Fibroblast of skin of right quadriceps (primary cell): ENCODE measurements at places on chromosomes 5 and 9.

- no peak for DNase-seq
These were observed 25.1 kb upstream of the MELK start for GRCh38 chr9:36547598-36547997.

GRCh38 chr5:135761746-135762145, 72.7 kb upstream of the SLC25A48 start:
- DNase-seq = no peak

GRCh38 chr5:29853711-29854220, 1339.7 kb upstream of the CDH6 start:
- DNase-seq = no peak

- no peak for DNase-seq
These were observed 40.7 kb upstream of the HNRNPA0 start for GRCh38 chr5:137794863-137795262.

DNA sequence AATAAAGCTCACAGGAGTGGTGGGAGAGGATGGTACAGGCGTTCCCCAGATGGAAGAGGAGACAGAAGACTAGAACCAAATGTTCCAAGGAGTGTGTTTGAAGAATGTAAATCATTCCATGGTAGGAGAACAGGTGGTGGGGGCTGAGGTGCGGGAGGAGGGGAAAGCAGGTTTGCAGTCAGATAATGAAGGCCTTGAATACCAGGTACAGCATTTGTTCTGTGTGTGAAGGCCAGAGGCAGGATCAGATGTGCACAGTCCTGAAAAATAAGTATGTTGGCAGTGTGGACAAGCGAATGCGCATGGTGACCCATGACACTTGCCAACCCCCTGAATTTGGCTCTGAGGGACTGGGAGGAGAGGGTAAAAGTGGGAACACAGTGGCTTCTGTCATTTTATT, 59.9 kb upstream of the ALDH1B1 start:
- no peak for DNase-seq

DNA sequence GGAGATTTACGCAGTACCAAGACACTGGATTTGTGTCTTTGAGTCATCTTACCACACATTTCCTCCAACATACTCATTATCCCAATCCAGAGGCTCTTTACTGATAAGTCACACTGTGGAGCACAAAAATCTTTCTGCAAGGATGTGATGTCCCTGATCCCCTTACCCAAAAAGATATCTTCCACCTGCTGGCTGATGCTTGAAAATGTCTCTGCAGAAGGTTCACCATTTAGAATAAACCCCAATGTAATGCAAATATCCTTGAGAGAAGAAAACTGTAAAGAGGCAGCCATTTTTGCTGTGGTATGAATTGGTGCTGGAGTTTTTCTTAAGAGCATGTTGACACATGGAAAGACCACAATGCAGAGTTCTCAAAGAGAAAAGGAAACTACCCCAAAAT, 65.7 kb upstream of the RORB start:
- DNase-seq = peak; percentile 10

DNA sequence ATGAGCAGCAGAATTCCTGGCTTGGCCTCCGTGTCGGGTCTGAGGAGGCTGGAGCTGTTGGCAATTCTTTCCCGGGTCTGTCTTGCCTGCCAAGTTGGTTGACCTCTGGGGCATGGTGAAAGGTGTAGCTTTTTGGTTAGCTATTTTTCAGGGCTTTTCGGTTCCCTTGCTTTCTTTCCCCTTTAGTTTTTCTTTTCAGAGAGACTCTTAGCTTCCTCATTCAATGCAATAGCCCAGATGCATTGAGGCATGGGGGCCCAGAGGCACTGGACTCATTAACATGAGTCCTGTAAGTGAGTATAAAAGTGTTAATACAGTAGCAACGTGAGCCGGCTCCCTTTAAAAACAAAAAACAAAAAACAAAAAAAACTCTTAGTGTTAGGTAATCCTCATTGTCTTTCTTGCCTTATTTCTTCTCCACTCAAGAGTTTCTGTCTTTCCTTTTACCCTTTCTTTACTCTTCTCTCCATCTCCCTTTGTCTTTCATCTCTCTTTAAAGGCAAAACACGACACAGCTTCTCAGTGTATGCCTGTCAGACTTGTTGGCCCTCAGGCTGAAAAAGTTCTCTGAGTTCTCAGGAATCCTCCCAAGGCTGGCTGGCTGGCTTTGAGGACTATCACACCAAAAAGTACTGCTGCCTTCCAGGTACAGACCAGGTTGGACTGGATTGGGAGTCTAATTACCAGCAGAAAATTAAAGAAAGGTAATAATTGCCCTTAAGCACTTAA, 289.9 kb upstream of the TUT7 start:
- DNase-seq = no peak

- no peak for DNase-seq
These were observed 48.9 kb upstream of the SPIN1 start for GRCh38 chr9:88339317-88339716.

DNA sequence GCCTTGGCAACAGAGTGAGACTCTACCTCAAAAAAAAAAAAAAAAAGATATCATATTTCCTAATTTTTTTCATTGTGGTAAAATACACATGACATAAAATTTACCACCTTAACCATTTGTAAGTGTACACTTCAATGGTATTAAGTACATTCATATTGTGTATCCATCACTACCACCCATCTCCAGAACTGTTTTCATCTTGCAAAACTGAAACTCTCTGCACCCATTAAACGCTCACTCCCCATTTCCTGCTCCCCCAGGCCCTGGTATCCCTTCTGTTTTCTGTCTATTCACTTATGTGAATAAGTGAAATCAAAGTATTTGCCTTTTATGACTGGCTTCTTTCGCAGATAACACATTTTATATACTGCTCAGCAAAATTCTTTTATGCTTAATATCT, 12.8 kb downstream of the LRRC8A start:
- DNase-seq = no peak
